ENCODE measurements at places on chromosomes 5 and 9.

DNA sequence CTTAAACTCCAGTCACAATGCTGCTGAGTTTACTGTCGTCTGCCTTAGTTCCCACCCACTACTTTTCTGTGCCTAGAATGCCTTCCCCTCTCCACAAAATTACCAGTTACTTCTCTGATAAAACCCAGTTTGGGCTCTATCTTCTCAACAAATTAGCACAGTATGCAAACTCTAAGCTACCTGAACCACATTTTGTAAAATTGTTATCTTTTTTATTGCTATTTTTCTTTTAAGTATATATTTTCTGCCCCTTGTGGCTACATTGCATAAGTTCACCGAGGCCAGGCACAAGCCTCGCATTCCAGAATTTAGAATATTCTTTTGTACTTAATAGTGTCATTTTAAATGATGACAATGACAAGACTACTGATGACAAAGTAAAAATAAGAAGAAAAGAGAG, 60.0 kb downstream of the POU5F2 start:
- no peak for DNase-seq

DNA sequence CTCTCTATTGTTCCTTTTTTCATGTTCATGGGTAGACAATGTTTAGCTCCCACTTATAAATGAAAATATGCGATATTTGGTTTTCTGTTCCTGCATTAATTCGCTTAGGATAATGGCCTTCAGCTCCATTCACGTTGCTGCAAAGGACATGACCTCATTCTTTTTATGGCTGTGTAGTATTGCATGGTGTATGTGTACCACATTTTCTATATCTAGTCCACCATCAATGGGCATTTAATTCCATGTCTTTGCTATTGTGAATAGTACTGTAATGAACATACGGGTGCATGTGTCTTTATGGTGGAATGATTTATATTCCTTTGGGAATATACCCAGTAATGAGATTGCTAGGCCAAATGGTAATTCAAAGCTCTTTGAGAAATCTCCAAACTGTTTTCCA, 392.0 kb downstream of the EFNA5 start:
- peak; percentile 8 for DNase-seq

DNA sequence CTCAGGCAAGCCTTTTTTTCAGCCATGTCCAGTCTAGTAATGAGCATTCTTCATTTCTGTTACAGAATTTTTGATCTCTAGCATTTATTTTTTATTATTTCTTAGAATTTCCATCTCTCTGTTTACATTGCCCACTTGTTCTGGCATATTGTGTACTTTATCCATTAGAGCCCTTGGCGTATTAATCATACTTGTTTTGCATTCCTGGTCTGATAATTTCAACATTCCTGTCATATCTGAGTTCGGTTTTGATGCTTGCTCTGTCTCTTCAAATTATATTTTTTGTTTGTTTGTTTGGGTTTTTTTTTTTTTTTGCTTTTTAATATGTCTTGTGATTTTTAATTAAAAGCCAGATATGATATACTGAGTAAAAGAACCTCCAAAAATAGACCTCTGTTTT, 23.0 kb upstream of the JAK2 start:
- no peak for DNase-seq

GRCh38 chr9:82124090-82124489, 135.5 kb downstream of the SPATA31D1 start:
- peak; percentile 93 for DNase-seq

GRCh38 chr5:132470596-132470995, 20.0 kb downstream of the IRF1 start:
- DNase-seq: no peak

DNA sequence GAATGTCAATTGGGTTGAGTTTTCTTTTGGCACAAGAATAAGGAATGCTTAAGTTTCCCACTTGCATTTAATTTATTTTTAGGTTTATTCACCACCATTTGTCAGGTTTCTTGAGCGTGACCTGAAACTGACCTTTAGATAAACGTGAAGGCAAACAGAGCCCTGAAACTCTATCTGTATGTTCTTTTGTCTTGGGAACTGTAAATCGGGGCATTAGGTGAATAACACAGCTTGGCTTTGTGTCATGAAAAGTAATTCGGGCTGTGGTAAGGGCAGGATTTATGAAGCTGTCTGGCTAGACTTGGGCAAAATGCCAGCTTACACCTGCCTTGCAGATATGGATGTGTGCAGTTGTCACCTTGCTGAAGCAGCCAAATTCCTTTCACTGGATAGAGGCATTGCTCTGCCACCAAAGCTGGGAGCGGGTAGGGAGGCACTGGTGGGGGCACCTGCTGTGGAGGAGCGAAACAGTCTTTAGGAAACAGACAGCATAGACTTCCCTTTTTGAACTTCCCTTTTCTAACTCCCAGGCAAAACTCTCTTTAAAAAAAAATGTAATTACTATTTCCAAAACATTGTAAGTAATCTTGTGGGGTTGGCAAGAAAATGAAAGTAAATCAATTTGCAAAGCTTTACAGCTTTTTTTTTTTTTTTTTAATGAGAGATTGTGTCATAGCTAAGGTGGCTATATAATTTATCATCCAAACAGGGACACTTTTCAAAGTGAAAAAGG, 545.2 kb downstream of the CSNK1G3 start:
- peak; percentile 16 for DNase-seq

GRCh38 chr9:78904686-78905085, 607.8 kb downstream of the PSAT1 start:
- no peak for DNase-seq

DNA sequence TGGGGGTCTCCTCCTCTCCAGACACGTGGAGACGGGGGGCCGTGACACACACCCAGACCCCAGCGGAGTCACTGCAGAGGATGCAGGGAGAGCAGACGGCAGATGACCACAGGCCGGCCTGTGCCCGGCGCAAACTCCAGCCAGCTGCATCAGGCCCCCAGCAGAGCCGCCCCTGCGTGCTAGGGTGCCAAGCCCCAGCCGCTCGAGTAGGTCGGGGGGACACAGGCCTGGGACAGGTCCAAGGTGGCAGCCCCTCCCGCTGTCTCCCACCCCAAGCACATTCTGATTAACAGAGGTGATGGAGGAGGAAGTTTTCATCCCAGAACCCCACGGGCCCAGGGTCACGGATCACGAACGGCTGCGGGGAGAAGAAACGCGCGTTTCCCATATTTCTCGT, 14.4 kb downstream of the NACC2 start:
- no peak for DNase-seq

DNA sequence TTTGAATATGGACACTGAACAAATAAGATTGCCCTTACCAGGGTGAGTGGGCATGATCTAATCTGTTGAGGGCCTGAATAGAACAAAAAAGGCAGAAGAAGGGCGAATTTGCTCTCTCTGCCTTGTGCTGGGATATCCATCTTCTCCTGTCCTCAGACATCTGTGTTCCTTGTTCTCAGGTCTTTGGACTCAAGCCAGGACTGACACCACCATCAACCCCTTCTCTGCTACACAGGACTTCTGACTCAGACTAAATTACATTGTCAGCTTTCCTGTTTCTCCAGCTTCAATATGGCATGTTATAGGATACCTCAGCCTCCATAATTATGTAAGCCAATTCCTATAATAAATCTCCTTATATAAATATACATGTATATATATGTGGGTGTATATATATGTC, 40.8 kb upstream of the SLCO6A1 start:
- DNase-seq: no peak

DNA sequence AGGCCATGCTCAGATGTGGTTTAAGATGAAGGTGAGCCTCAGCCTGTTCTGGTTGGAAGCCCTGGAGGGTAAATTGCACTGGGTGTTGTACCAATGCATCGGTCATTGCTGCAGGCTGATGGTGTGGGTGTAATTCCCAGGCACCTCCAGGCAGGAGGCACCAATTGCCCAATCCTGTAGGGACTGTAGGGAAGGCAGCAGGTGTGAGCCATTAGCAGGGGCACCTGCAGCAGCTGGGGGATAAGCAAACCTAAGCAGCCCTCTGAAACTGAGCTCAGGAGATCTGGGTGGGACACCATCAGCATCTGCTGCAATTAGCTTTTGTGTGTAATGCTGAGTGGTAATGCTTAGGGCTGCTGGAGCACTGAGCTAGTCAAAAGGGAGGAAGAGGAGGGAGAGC, 190.1 kb upstream of the TBC1D2 start:
- DNase-seq: no peak

Measured in fibroblast of skin of right quadriceps (primary cell).